ENCODE measurements at places on chromosomes 3 and 15. TPM values are rescaled to one million over a fixed set of nuclear protein-coding genes. Genes with fewer than 3 reads are reported as not detected.

DNA sequence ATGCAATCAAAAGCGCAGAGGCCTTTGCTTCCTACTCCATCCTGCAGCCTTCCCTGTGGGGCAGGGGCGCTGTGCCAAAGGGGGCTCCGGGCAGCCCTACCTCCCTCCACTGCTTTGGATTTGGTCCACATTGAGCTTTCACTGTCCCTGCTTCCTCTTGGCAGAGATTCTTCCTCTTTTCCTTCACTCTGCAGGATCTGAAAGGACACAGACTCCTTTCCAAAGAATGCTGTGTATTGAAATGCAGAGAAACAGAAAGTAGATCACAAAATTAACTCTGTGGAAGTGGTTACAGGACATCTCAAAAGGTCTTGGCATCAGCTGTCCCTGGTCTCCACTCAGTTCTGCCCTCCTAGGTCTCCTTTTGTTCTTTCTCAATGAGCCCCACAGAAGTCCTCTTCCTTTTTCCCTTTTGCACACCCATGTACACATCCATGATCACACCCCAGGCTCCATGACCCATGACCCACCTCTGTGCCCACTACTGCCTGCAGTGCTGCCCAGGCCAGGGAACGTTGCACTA is 64.1 kb downstream of the CCR1 start:
- no peak for DNase-seq

DNA sequence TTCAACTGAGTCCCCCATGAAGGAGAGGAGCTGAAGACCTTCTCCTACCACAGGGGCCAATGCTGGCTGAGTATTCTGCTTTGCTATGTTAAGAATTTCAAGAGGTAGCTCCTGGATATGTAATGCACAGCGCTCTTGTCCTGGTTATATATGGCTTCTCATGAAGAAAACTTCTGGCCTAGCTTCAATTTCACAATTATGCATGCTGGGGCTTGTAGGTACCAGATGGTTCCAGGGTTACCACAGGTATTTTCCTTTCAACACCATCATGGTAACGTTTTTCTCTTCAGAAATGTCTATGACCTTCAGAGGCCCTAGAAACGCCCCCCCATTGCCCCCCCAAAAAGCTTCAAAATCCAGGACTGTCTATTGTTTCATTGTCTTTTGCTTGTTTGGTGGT is 311.7 kb upstream of the ICE2 start:
- no peak for DNase-seq

WDR53 gene
- 13.4 TPM for total RNA-seq

DNA sequence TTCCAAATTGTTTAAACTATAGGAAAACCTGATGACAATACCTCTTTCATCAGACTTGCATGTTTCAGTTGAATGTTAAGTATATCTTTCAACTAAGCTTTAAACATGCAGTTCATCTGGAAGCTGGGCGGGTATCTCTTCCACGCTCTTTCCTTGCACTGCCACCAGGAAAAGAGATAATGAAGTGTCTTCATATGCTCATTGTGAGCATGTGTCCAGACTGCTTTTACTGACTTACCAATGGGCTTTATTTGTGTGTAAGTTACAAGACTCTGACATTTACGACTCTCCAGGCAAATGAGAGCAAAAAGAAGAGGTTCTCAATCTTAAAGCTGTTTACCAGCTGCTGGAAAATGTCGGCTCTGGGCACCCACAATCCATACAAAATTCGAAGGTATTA is 52.8 kb downstream of the TMEM212 start:
- no peak for DNase-seq

FGF7 gene
- total RNA-seq, result not detected

GRCh38 chr15:82158811-82159210 is 103.7 kb downstream of the EFL1 start:
- no peak for DNase-seq

GRCh38 chr3:155912579-155913190 is 42.2 kb downstream of the GMPS start:
- no peak for DNase-seq

DNA sequence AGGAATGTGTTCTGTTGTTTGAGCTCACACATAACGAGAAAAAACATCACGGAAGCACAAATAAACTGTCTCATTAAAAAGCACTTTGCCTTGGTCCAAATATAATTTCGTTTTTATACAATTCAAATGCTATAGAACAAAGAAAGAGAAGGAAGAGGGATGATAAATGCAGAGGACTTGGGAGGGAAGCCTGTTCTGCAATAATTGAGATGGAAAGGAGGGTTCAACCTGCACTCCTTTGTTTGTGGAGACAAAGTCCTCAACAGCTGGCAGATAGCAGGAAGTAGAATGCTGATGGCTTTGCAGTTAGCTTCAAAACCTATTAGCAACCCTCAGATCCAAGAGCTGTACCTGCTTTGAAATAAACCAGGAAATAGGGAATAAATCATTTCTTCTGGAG is 1010.8 kb downstream of the FHIT start:
- no peak for DNase-seq

- DNase-seq, result no peak
Measured at GRCh38 chr3:138609898-138610266, 1.3 kb downstream of the FAIM start.

DNA sequence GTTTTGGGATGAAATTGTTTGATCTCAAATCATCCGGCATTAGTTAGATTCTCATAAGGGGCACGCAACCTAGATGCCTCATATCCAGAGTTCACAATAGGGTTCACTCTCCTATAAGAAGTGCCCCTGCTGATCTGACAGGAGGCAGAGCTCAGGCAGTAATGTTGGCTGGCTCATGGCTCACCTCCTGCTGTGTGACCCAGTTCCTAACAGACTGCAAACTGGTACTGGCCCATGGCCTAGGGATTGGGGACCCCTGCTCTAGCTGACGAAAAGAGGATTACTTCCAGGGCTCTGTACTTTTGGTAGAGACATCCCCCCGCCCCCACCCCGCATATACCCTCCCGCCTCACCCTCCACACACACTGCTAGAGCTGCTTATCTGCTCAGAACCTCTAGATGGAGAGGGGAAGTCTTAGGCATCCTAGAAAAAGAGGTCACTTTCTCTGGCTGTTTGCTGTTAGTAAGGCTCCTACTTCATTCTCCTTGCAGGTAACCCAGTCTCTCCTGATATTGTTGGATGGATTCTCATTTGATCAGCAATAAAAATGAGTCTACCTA is 923.1 kb downstream of the CADM2 start:
- no peak for DNase-seq

GRCh38 chr3:196996454-196997265 is 28.0 kb upstream of the PIGZ start:
- no peak for DNase-seq

CGNL1 gene
- total RNA-seq, result 1.2 TPM

DNA sequence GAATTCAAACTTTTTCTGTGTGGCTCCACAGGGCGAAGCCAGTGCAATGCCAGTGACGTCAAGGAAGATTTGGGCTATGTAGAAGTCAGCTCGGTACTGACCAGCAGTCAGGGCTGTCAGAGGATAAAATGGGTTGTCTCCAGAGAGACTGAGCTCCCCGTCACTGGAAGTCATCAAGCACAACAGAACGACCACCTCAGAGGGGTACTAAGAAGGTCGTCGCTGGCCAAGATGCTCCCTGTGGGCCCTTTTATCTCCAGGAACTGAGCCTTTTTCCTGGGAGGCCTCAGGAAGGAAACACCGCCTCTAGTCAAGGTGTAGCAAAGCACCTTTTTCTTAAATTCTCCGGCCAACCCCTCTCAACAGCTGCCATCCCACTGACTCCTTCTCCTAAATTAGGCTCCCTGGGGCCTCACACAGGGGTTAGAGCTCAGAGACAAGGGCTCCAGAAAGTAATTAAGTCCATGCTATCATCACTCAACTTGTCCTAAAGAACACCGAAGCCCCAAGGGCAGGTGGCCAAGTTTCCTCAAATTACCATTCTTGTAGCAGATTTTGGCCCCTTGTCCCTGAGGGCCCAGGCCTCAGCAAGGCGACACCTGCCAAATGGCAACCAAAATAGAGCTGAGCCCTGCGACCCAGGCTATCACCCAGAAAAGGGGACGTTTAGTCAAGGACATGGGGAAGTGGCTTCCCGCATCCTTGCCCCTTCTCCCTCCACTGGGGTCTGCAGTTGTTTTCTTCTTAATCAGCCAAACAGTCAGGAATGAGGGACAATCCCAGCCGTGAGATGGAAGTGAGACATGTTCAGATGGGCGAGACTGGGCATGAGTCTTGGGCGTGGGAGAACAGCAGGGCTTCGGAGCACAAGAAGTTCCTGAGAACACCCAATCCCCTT is 48.0 kb downstream of the SSUH2 start:
- no peak for DNase-seq

GRCh38 chr3:73056014-73056844 is 5.2 kb upstream of the EBLN2 start:
- no peak for DNase-seq

DNA sequence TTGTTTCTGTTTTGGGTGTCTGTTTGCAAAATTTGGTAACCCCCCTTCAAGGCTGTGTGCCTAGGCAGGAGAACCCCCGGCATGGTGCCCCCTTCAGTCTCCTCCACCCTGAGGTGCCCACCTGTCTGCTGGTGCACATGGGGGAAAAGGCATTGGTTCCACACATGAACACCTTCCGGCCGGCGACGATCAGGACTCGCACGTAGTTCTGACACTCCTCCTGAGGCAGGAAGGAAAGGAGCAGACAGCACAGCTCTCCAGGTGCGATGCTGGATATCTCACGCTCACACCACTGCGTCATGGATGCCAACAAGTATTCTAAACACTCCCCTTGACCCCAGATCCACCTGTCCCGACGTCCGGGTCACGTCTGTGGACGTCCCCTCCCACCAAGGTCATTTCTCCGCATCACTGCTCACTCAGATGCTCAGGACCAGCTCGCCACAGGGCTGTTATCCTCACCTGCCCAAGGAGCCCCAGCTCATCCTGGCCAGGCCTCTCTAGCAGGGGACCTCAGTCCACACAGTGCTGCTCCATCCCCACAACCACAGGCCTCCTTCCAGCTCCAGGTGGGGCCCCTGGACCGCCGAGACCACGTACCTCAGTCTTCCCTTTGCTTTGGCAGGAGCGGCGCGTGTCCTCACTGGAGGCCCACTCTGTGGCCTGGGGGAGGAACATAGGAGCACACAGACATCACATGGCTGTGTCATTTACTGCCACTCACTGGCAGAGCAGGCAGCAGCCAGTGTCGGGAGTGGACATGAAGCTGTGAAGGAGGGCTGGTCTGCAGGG is 99.0 kb downstream of the SEMA5B start:
- DNase-seq, result no peak

ABCC5 gene
- total RNA-seq, result 50.9 TPM

DNA sequence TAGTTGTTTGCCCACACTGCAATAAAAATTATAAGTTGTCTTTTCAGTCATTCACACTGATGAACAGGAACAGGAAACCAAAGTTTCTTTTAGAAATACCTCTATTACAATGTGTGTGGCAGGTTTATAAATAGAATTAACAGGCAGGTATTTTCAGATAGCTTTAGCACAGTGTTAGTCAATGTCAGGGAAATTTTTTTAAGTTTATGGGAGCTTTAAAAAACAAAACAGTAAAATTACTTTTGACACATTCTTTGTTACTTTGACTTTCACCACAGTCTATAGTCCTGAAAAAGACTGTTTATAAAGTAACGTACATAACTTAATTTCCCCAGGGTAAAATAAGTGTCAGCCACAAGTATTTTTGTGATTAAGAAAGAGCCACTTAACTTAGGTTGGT is 38.1 kb downstream of the SERPINI1 start:
- DNase-seq, result no peak

DNA sequence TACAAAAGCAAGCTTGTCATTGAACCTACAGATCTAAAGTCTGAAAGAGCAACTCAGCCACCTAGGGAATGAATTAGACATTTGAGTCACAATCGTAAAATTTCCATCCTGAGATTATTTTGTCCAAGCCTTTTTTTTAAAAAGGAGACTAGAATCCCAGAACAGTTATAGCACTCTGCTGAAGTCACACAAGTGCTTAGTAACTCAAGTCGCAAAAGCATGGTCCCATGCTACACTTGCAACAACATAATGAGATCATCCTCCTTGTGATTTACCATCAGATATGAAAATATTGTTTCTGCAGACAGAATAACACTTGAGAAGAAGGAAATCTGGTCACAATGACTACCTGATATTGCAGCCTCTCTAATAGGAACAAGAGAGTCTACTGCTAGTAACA is 106.7 kb downstream of the ZIC4 start:
- no peak for DNase-seq

DNA sequence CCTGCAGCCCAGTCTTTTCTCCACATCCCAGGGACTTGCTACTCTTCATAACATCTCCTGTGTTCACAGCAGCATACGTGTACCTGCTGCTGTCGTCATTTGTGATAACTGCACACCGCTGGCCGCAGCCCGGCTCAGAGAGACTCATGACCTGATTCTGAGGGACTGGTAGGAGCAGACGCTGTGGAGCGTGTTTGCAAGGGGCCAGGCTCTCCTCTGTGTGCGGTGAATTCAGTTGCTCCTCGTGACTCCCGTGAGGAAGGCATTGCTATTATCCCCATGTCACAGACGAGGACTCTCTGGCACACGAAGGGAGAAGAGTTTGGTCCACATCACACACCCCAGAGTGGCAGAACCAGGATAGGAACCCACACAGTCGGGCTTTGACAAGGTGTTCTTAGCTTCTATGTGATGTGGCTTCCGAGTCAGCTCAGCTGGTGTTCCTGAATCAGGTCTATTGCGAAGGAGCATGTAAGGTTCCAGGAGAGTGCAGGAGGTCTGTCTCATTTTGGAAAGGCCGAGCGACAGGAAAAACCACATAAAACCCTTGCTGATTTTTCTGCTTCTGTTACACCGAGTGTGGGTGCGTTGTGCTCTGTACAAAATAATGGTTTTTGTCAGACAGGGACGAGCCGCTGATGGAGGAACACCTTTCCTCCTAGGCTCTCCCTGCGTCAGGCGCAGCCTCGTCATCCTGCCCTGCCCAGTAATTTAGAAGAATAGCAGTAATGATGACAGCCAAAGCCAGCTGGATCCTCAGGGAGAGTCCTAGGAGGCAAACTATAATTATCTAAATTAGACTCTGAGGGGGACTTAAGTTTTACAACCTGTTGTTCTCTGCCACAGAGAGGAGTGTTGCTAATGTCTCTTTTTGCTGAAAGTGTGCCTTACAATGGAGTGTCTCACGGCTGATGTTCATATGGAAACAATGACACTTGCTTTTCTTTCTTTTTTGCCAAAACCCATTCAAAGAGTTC is 157.5 kb upstream of the RGMA start:
- no peak for DNase-seq

GRCh38 chr15:83815506-83815905 is 161.6 kb downstream of the ADAMTSL3 start:
- no peak for DNase-seq

DNA sequence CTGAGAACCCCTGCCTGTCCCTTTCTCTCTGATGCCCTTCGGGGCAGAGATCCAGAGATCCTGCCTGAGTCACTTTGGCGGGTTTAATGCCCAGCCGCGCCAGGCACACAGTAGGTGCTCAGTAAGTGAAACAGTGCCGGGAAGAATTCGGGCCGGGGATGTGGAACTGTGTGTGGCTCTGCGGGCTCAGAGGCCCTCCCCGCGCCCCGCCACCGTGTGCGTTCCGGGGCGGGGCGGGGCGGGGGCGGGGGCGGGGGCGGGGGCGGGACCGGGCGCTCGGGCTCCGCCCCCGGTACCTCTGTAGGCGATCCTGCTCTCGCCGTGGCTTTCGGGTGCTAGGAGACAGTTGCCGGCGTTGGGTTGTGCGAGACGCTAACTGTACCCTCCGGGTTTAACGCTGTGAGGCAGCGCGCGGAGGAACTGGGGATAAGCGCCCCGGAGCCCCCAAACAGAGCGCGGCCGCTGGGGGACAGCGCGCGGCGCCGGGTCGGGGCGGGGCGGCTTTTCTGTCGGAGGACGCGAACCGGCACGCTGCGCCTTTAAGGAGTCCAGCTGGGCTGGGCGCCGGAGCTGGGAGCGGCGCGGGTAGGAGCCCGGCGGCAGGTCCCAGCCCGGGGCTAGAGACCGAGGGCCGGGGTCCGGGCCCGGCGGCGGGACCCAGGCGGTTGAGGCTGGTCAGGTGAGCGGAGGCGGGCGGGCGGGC is at the start of gene ABHD6:
Gene ABHD6 (plus strand): TSS at position 555 of the 703 bp plus-strand sequence. CDS start 18,795 bp downstream, outside the sequence.
- DNase-seq, result peak; percentile 82

CRYGS gene
- 4.3 TPM for total RNA-seq

All from neural crest cell (in vitro differentiated cells).